ENCODE measurements at places on chromosomes 1 and 21.

DNA sequence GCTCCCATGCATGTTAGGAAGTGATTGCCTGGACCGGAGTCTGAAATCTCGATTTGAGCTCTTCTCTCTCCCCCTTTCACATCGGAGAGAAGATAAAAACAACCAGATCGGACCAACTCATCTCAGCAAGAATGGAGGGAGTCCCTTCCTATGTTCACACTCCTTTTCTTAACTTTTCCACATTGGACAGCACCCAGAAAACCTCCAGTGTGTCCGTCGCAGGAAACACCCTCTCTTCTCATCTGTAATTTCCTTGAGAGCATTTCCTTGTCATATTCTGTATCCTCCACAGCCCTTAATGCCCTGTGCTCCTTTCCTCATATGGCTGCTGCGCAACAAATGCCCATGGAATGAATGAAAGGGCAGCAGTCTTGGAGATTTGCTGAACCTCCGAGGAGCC is 1.5 kb upstream of the TDRD10 start:
- DNase-seq: no peak

GRCh38 chr21:45109831-45110492 is 35.6 kb downstream of the ADARB1 start:
- no peak for DNase-seq

- no peak for DNase-seq
Observed at GRCh38 chr1:229033480-229033879, 237.4 kb upstream of the RAB4A start.

DNA sequence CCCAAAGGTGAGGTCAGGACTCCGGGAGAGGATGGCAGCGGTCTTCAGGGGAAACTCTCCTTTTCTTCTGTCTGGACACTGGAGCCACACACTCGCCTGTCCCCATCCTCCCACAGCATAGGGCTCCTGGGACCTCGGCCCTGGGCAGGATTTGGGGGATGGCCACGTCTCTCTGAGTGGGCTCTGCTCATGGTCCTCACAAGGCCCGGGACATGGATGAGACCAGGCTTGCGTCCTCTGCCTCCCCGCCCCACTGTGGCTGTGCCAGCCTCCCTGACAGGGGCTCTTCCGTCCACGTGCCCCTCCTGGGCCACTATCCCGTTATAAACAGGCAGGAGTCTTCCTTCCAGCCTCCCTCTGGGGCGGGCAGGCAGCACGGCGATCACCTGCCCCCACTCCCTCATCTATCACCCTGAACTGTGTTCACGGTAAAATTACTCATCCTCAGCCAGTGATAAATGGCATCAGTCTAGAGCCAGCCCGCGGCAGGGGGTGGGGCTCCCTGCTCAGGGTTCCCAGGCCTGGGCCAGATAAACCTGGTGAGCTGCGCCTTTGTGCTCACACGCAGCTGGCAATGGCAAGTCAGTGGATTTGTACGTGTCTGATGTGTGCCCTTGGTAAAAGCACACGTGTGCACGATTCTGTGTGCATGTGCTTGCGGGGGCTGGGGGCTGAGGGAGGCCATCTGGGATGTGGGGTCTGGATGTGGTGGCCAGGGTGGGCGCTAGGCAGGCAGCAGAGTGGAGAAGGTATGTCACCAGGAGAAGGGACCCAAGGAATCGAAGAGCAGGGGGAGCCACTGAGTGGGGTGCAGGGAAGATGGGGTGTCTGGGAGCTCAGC is 12.6 kb upstream of the SAMD11 start:
- peak; percentile 43 for DNase-seq

GRCh38 chr1:95127380-95127779 is 10.2 kb downstream of the TLCD4 start:
- no peak for DNase-seq

DNA sequence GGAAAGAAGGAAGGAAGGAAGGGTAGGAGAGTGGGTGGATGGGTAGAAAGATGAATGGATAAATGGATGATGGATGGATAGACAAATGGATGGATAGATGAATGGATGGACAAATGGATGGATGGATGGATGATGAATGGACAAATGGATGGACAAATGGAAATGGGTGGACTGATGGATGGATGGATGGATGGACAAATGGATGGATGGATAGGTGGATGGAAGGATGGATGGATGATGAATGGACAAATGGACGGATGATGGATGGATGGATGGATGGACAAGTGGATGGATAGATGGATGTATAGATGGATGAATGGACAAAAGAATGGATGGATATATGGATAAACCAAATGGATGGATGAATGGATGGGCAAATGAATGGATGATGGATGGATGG is 30.5 kb downstream of the CHD5 start:
- no peak for DNase-seq

- DNase-seq: no peak
Observed at GRCh38 chr21:42352441-42353095, 1.8 kb upstream of the TFF2 start.

Measured in ecto neural progenitor cell (in vitro differentiated cells).